ENCODE measurements at places on chromosomes 2 and 18.

DNA sequence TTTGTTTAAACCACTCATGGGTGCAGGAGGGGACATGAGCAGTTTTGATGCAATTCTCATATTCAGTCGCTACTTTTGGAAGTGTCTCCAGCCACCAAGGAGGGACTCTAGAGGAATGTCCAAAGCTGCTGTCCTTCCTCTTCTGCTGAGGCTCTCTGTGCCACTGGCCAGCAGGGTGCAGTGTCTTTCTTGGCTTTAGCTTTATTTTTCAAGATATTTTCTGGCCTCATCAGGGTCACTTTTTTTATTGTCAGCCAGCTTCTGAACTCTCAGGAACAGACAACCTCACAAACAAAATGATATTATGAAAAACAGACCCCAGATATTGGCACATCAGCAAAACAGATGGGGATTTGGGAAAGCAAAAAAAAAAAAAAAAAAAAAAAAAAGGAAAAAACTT lies 289.3 kb upstream of the ZSWIM2 start:
- no peak for DNase-seq

- no peak for DNase-seq
Measured at GRCh38 chr2:8966123-8966908, 37.2 kb downstream of the MBOAT2 start.

DNA sequence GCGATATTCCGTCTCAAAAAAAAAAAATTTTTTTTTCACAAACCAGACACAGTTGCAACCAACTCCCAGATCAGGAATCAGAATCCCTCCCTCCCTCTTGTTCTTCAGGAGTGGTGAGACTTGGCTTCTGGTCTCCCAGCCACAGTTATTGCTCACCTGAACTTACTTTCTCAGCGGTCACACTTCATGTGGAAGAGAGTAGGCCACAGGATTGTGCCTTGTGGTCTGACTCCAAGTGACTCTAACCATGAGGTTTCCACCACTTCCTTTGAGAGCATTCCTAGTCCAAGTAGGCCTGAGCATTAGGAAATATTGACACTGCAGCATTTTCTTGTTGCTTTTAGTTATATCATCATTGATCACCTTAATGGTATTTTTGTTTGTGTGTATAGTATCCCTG lies 12.1 kb downstream of the FMNL2 start:
- no peak for DNase-seq

- no peak for DNase-seq
Measured at GRCh38 chr18:59549503-59550173, 147.6 kb downstream of the CCBE1 start.

- DNase-seq, result no peak
Measured at GRCh38 chr2:221042926-221043325, 529.2 kb downstream of the EPHA4 start.

All from activated CD8-positive, alpha-beta memory T cell treated with anti-CD3 and anti-CD28 coated beads for 4 hours (primary cell).